ENCODE measurements at places on chromosomes 2 and 18. TPM values are rescaled to one million over a fixed set of nuclear protein-coding genes. Genes with fewer than 3 reads are reported as not detected.

- DNase-seq: no peak
These were observed 40.4 kb downstream of the PLEKHM3 start for GRCh38 chr2:207984765-207985480.

DNA sequence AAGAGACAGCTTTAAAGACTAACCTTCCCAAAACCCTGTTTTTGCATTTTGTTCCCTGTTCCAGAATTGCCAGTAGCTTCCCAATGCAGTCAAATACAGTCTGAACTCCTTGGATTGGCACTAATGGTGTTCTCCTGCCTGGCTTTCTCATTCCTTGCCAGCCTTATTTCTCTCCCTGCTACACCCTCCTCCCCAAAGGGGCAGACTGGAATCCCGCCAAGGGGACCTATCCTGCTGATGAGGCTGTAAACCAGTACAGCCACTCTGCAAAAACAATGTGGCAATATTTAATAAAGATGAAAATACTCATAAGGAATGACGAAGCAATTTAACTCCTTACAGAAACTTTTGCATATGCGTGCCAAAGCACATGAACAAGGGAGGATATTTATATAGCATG lies 4.5 kb upstream of the SLC4A5 start:
- DNase-seq: no peak

DPYSL5 gene
- total RNA-seq: not detected

ZNF521 gene
- not detected for total RNA-seq

GRCh38 chr2:202758604-202759003 lies 113.0 kb downstream of the ICA1L start:
- no peak for DNase-seq

IHH gene
- not detected for total RNA-seq

CRACDL gene
- total RNA-seq: 0.75 TPM

GRCh38 chr2:217530392-217531090 lies 472.3 kb downstream of the TNS1 start:
- no peak for DNase-seq

- DNase-seq: no peak
These were observed 176.7 kb downstream of the MTX2 start for GRCh38 chr2:176445956-176446355.

GRCh38 chr2:238720232-238720672 lies 127.6 kb upstream of the TWIST2 start:
- peak; percentile 34 for DNase-seq

DNA sequence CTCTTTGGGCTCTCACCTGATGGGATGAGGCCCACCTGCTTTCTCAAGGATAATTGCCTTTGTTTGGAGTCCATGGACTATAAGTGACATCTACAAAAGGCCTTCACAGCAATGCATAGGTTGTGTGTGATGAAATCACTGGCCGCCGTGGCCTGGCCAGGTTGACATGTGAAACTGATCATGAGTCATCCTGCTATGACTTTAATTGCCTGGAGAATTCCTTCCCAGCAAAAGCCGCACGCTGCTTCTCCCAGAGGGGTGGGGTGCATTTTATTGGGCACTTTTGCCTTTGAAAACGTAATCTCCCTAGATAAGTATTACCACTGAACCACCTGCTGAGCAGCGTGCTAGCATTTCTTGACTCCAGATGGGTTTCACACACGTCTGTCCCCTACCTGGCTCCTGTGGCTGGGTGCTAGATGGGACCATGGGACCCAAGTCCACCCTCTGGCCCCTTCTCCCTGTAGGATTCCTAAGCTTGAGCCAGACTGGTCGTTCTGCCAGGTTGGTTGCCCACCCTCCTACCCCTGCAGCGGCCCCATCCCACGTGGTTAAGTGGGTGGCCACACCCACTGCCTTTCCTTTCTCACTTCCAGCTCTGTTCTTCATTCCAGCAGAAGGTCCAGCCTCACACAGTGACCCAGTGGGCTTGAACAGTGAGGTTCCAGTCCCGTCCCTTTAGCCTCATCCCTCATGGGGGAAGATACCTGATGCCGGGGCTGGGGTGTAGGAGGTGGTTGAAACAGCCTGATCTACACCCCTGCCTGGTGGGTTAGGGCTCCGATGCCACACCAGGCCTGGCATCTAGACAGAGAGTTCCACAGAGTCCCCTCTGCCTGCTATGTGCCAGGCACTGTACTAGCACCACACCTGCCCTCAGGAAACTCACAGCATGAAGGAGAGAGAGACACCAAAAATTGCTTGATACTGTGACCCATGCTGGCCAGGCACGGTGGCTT lies 89.6 kb downstream of the GBX2 start:
- no peak for DNase-seq

FLACC1 gene
- total RNA-seq: 3.8 TPM

PLGLB1 gene
- total RNA-seq: 1.7 TPM

HK2 gene
- 8.9 TPM for total RNA-seq

Measured in CD8-positive, alpha-beta T cell (primary cell).